ENCODE measurements at places on chromosomes 12 and 14. TPM values are rescaled to one million over a fixed set of nuclear protein-coding genes. Genes with fewer than 3 reads are reported as not detected.

GRCh38 chr12:14567351-14568162, at the start of gene PLBD1:
Gene PLBD1, minus strand, starts transcription at chr12:14567883. Its CDS starts 187 bp downstream, at chr12:14567696.
- DNase-seq = peak; percentile 42

- peak; percentile 23 for DNase-seq
Observed at GRCh38 chr14:105146181-105146975, 22.2 kb downstream of the JAG2 start.

DNA sequence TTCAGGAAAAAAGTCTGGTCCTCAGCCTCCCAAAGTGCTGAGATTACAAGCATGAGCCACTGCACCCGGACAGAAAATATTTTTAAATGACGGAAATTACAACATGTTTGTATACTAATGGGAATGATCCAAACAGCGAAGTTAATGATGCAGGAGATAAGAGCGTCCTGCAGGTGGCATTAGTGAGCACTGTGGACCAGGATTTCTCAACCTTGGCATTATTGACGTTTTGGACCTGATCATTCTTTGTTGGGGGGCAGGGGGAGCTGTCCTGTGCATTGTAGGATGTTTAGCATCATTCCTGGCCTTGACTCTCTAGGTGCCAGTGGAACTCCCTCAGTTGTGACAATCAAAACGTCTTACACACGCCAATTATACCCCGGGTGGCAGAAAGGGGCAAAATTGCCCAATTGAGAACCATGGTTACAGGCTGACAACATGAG, 34.1 kb downstream of the SCFD1 start:
- peak; percentile 31 for DNase-seq

GRCh38 chr14:104123879-104124278, 14.5 kb upstream of the KIF26A start:
- no peak for DNase-seq

DNA sequence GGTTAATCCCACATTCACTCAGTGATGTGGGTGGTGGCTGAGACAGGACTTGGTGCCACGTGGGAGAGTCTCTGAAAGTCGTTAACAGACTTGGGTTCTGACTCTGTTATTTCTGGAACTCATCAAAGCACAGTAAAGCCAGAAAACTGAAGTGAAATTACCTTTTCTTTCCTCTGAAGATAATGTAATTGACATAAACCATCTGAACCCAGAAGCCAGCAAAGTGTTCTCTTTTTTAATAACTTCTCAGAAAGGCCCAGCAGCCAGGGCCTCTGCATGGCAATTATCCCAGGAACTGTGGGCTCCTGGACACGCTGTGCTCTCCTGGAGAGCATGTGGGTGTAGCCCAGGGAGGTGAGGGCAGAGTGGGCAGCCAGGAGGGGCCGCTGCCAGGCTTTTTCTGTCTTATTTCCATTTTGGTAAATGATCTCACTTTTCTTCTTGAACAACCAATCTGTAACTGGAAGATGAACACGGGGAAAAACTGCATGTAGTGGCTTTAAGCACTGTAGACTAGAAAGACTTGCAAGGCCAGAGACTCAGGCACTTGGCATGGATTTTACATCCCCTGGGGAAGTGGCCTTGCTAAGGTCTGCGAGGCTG, 444.1 kb upstream of the TMEM132C start:
- no peak for DNase-seq

Gene BDKRB1
- total RNA-seq = not detected

DNA sequence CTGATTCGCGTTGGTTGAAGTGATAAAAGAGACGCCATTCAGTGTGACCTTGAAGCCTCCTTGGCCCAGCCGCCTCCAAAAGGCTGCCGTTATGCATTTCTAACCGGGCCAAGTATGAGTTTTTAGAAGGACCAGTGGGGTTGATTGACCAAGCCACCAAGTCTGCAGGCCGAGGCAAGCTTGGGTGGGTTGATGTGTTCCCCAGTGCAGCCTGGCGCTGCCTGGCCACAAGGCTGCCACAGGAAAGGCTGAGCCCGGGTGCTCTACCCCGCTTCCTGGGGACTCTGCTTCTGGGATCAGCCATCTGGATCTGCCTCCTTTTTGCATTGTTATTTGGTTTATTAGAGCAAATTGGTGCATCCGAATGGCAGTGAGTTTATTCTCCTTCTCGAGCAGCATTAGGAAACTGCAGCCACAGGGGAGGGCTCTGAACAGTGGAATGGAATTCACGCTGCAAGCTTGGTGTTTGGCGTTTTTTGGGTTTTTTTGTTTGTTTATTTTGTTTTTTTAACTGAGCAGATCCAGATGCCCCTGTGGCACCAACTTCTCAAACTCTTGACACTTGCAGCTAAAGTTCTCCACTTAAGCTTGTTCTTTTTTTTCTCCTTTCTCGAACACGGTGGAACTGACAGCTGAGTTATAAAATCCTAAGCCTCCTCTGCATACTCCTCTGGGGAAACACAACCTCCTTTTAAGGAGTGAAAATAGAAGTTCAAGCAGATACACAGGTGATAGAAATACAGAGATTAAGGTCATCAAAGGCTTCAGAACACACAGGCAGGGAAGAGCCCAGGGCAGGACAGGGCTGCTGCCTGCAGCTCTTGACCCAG, 145.4 kb upstream of the FKBP4 start:
- DNase-seq = no peak

Measured in glutamatergic neuron (in vitro differentiated cells).